ENCODE measurements at places on chromosomes 5 and 9.

DNA sequence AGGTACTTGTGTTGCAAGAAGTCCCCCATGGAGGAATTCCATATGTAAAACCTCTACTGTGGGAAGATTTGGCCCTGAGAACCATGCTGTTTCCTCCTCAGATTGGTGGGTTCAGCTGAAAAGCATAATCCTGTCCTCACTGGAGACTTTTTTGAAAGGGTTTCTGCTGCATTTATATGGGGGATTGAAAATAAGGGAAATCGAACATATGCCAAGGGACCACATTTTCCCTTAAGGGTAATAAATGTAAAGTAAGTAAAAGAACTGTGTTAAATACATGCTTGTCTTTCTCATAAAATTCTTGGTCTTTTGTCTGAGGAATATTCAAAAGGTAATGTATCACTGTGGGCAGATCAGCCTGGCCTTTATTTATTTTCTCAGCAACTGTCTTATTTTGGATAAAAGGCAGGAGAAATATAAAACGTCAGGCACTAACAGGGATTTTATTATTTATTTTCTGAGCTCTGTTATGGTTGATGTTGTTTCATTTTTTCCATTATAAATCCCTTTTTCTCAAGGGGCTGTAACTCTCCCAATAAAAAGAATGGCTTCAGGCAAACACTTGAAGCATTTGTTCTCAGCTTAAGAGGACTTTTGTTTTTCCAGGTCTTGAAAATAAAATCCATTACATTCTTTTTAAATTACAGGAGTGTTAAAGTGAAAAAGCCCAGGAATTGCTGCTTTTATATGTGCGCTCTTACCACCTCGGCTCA lies 131.4 kb downstream of the FGF10 start:
- DNase-seq = peak; percentile 60

- DNase-seq = no peak
These were observed 161.2 kb upstream of the PITX1 start for GRCh38 chr5:135195270-135195608.

GRCh38 chr5:124895236-124895635 lies 148.8 kb upstream of the ZNF608 start:
- DNase-seq = no peak

DNA sequence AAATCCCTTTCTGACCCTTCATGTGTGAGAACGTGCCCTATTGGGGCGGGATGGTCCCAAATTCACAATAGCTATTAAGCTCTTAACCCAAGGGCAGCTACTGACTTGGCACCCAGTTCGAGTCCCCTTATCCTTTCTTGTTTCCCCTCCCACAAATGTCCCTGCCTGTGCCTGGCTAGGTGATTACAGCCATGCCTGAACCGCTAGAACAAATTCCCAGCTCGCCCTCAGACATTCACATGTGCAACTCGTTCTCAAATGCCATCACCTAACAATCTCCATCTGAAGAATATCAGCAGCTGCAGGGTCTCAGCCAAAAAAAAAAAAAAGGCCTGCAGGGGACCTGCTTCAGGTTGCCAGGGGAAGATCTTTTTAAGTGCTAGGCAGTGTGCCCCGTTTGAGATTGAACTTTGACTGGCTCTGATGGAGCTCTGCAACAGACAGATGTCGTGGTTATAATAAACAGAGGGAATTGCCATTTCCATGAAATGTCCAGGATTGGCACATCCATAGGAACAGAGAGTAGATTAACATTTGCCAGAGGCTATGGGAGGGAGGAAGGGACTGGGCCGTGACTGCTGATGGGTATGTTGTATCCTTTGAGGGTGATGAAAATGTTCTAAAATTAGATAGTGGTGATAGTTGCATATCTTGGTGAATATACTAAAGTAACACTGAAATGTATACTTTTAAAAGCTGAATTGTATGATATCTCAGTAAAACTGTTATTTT lies 347.2 kb upstream of the WWC1 start:
- DNase-seq = no peak

DNA sequence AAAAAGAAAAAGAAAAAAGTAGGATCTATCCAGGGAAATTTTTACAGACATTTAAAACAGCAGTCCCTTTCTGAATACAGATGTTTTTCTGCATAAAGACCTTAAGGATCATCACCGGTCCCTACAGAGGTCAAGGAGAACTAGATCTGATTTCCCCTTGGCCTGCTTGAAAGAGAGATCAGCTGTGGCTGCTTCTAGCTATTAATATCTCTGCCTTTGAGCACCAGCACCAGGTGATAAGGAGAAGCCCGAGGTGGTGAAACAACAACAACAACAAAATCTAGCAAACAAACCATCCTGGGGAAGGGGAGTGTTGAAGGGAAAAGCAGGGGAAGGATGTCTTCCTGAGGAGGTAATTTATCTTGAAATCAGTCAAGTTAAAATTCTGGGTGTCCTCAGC lies 42.1 kb downstream of the ZNF366 start:
- DNase-seq = no peak

DNA sequence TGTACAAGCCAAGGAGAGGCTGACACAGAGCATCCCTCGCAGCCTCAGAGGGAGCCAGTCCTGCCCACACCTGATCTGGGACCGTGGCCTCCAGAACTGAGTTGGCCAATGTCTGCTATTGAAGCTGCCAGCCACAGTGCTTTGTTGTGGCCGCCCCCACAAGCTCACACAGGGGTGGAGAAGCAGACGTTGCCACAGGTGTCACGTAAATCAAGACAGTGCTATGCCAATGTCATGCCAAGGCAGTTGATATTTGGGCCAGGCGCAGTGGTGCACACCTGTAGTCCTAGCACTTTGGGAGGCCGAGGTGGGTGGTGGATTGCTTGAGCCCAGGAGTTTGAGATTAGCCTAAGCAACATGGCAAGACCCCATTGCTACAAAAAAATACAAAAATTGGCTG lies 17.3 kb upstream of the TERT start:
- no peak for DNase-seq

- DNase-seq = no peak
These were observed 69.2 kb upstream of the NEK6 start for GRCh38 chr9:124188331-124189110.

DNA sequence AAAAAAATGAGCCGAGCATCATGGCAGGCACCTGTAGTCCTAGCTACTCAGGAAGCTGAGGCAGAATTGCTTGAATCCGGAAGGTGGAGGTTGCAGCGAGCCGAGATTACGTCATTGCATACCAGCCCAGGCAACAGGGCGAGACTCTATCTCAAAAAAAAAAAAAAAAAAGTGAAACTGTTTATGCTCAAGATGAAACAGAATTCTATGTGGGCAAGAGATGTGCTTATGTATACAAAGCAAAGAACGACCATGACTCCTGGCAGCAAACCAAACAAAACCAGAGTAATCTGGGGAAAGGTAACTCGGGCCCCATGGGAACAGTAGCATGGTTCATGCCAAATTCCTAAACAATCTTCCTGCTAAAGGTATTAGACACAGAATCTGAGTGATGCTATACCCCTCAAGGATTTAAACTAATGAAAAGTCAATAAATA lies 32.6 kb upstream of the PLAC8L1 start:
- no peak for DNase-seq

- DNase-seq = no peak
These were observed 34.0 kb downstream of the TNFSF15 start for GRCh38 chr9:114771889-114772288.

Data from muscle of leg (tissue), 16 donors.